Thoracic aorta (tissue), 2 donors: ENCODE measurements at places on chromosomes 1 and 21. TPM values are rescaled to one million over a fixed set of nuclear protein-coding genes. Genes with fewer than 3 reads are reported as not detected.

HCN3 gene
- 0.92 TPM for total RNA-seq

- no peak overlapping the region for H3K27ac ChIP-seq
- DNase-seq: no peak
- no peaks in the 10 kb centered on the region for H3K36me3 ChIP-seq
- no peaks in the 10 kb centered on the region for H3K27me3 ChIP-seq
- no peak overlapping the region for H3K4me3 ChIP-seq
These were observed 12.6 kb downstream of the TTC39A start for GRCh38 chr1:51317798-51318197.

GRCh38 chr21:39444421-39445180, 977 bp downstream of the LCA5L start:
- H3K4me3 ChIP-seq: peak overlapping the region; percentile 89
- H3K27me3 ChIP-seq: no peaks in the 10 kb centered on the region
- H3K4me1 ChIP-seq: peaks cover 14% of the 10 kb centered on the region
- DNase-seq: no peak
- peak overlapping the region; percentile 90 for H3K27ac ChIP-seq
- no peaks in the 10 kb centered on the region for H3K36me3 ChIP-seq

TAL1 gene
- total RNA-seq: 3.0 TPM

DNA sequence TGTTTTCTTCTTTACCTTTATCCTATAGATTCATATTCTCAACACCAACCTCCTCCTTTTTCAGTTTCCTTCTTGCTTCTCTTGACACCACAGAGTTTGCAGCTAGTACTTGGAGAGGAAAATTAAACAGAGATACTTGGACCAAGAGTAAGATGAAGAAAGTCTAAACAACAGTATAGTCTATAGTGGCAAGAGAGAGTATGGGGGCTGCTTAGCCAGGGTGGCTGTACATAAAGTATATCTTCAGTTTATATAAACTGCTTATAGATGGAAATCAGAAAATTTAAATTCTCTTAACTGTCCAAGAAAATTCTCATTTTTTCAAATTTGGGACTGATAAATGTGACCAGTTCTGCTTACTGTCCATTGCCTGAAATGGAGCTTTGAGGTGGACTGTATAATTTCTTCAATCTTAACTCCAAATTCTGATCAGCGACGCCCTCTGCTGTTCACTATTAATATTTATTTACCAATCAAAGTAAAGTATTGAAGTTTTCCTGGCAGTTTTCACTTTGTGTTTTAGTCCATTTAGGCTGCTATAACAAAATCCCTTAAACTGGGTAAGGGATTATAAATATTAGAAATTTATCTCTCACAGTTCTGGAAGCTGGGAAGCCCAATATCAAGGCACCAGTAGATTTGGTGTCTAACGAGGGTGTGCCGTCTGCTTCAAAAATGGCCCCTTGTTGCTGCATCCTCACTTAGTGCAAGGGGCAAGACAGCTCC, 14.8 kb upstream of the METTL18 start:
- no peak for DNase-seq
- H3K4me3 ChIP-seq: no peak overlapping the region
- H3K36me3 ChIP-seq: no peaks in the 10 kb centered on the region

GRCh38 chr1:222739465-222739864, 2.5 kb downstream of the FAM177B start:
- H3K4me1 ChIP-seq: no peaks in the 10 kb centered on the region
- H3K27ac ChIP-seq: no peak overlapping the region
- no peaks in the 10 kb centered on the region for H3K27me3 ChIP-seq

DNA sequence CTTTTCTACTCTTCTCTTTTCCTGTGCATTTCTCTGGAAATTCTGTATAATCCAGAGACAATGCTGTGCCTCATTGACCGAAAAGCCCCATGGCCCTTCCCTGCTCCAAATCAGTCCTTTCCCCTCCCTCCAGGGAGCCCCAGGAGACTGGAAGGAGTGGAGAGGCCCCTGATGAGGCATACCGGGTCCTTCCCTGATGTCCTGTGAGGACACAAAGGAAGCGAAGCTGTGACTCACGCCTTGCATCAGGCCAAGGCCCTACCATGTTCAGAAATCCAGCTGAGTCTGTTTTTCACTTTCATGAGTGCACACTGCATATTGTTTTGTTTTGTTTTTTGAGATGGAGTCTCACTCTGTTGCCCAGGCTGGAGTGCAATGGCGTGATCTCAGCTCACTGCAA, 38.7 kb upstream of the BECN2 start:
- H3K4me1 ChIP-seq: no peaks in the 10 kb centered on the region
- no peak overlapping the region for H3K4me3 ChIP-seq
- no peak overlapping the region for H3K27ac ChIP-seq

DNA sequence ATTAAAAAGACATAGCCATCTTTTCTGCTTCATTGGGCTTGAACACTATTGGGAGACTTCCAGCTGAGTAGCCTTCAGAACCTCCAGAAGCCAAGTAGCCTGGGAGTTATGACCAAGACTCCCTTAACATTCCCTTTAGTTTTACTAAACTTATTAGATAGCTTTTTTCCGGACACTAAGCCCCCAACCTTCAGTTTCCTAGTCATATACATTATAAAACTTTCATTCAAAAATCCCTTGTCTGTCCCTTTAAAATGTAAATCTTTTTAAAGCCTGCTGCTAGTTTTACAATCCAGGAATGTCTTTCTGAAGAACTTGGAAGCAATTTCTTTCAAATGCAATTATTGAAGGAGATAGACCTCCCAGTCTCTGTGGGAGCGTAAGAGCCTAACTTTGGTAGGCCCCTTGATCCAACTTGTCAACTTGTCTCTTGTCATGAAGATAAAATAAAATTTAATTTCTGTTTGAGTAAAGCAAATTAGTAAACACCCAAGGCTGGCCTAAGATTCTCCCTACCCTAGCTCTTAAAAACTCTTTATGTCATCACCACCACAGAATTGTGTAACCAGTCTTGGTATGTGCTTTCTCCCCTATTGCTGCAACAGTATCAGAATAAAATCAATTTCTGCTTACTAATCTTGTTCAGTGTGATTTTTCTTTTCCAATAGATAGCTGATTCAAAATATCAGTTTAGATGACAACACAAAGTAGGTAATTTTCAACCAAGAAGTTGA, 796.2 kb downstream of the PLA2G4A start:
- no peaks in the 10 kb centered on the region for H3K27me3 ChIP-seq
- H3K4me1 ChIP-seq: no peaks in the 10 kb centered on the region
- DNase-seq: no peak

GRCh38 chr1:171501305-171502024, 16.1 kb downstream of the PRRC2C start:
- DNase-seq: no peak
- H3K27me3 ChIP-seq: no peaks in the 10 kb centered on the region
- H3K4me1 ChIP-seq: peaks cover 24% of the 10 kb centered on the region

CFAP141 gene
- not detected for total RNA-seq

DNA sequence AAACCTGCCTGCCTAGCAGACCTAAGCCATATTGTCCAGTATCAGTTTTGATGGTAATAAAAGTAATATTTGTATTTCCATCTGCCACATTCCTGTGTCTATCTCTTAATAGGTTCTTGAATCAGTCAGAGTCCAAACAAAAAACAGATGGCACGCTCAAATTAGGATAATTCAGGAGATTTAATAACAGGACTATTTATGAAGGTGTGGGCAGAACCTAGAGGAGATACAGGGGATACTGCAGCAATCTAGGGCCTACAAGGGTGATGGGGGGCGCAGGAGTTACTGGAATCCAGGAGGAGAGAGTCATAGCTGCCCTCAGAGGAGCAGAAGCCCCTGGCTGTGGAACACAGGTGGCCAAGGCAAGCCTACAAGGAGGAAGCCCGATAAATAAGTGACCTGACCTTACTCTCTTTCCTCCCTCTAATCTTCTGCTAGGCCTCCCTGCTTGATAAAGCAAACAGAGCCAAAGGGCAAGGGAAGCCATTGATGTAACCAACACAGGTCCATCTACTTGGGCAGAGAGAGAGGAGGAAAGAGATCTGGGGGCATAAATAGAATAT, 11.9 kb upstream of the HYI start:
- no peak for DNase-seq
- no peaks in the 10 kb centered on the region for H3K27me3 ChIP-seq
- H3K27ac ChIP-seq: no peak overlapping the region
- H3K36me3 ChIP-seq: no peaks in the 10 kb centered on the region
- no peak overlapping the region for H3K4me3 ChIP-seq

DNA sequence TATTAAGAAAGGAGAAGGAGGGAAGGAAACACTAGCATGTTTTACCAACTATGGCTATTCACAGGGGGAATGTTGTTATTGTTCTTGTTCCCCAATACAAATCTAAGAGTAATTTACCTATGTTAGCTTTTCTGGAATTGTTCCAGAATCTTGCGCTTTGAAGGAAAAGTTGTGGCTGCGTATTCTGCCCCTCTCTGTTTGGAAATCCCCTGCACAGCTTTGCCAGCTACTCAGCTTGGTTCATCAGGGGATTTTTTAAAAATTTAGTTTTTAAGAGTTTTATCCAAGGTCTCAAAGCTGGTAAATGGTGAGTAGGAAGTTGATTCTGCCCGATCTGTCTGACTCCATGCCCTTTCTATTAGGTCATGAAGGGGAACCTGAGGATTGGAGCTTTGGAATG, 9.5 kb upstream of the IRF6 start:
- H3K36me3 ChIP-seq: no peaks in the 10 kb centered on the region
- no peak overlapping the region for H3K4me3 ChIP-seq
- no peaks in the 10 kb centered on the region for H3K4me1 ChIP-seq
- H3K27ac ChIP-seq: no peak overlapping the region
- no peaks in the 10 kb centered on the region for H3K27me3 ChIP-seq
- DNase-seq: no peak

GRCh38 chr1:225877580-225877979, 4.6 kb downstream of the TMEM63A start:
- no peak for DNase-seq
- no peaks in the 10 kb centered on the region for H3K27me3 ChIP-seq
- peak overlapping the region; percentile 51 for H3K27ac ChIP-seq
- H3K36me3 ChIP-seq: peaks cover 28% of the 10 kb centered on the region

- no peak for DNase-seq
- H3K27ac ChIP-seq: no peak overlapping the region
- H3K4me1 ChIP-seq: no peaks in the 10 kb centered on the region
- no peaks in the 10 kb centered on the region for H3K36me3 ChIP-seq
These were observed 8.5 kb downstream of the ARHGEF16 start for GRCh38 chr1:3463013-3463385.

DNA sequence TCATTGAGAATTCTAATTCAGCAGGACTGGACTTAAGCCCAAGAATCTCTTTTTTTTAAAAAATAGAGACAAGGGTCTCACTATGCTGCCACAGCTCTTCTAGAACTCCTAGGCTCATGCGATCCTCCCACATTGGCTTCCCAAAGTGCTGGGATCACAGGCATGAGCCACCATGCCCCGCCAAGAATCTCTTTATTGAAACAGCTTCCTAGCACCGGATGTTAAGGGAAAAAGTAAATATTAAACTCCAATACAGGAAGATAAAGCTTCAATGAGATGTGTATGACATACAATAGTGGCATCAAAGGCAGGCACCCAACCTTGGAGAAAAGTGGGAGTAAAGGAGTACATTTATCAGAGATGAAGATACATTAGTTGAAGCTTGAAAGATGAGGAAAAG, 25.5 kb downstream of the PUM1 start:
- no peaks in the 10 kb centered on the region for H3K36me3 ChIP-seq
- H3K27ac ChIP-seq: no peak overlapping the region
- no peak for DNase-seq
- no peak overlapping the region for H3K4me3 ChIP-seq

CCDC17 gene
- 2.2 TPM for total RNA-seq

IL12RB2 gene
- 3.1 TPM for total RNA-seq

GRCh38 chr1:55480029-55480795, 265.0 kb upstream of the USP24 start:
- no peak for DNase-seq
- no peaks in the 10 kb centered on the region for H3K27me3 ChIP-seq
- H3K4me3 ChIP-seq: no peak overlapping the region
- H3K36me3 ChIP-seq: no peaks in the 10 kb centered on the region
- H3K27ac ChIP-seq: no peak overlapping the region

FAAH gene
- 21.9 TPM for total RNA-seq

RNU1-3 gene
- under 0.01 TPM for total RNA-seq

GRCh38 chr1:113118266-113118665, 45.3 kb downstream of the LRIG2 start:
- H3K27ac ChIP-seq: no peak overlapping the region
- H3K4me1 ChIP-seq: no peaks in the 10 kb centered on the region
- no peak for DNase-seq
- H3K4me3 ChIP-seq: no peak overlapping the region

DNA sequence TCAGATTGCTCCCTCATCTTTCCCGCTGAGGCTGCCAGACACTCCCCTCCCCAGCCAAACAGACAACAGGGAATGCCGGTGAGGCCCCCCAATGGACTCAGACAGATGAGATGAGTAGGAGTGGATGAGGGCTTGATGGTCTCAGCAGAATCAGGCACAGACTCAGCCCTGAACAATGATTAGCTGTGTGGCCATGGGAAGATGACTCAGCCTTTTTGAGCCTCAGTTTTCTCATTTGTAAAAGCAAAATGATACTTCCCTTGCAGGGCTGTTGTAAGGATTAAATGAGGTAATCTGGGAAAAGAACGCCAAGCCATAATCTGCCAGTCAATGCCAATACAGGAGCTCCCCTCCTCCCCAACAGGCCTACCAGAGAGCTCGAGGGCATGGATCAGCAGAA, 12.4 kb downstream of the C1orf198 start:
- H3K27ac ChIP-seq: peak overlapping the region; percentile 82
- H3K4me3 ChIP-seq: no peak overlapping the region
- H3K27me3 ChIP-seq: no peaks in the 10 kb centered on the region
- peaks cover 84% of the 10 kb centered on the region for H3K4me1 ChIP-seq
- no peak for DNase-seq

- no peak overlapping the region for H3K4me3 ChIP-seq
- peak overlapping the region; percentile 79 for H3K27ac ChIP-seq
- no peak for DNase-seq
- no peaks in the 10 kb centered on the region for H3K36me3 ChIP-seq
- peaks cover 33% of the 10 kb centered on the region for H3K4me1 ChIP-seq
These were observed 58.3 kb downstream of the UBE2T start for GRCh38 chr1:202283379-202283844.

DNA sequence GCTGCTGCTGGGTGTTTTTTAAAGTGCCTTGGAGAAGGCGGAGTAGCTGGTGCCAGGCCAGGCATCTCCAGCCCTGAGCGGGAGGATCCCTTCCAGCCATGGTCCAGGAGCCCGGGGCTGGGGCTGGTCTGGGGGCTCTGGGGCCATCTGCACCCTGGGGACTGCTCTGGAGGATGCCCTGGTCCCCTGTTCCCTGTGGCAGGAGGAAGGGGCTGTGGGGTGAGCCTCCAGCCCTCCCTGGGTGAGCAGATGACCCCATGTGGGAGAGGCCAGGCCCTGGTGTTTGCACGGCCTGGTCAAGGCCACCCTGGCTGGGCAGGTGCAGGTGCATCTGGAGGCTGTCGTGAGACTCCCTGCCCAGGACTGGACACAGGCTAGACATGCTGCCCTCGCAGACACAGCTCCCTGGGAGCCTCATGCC, 56.7 kb downstream of the SLX9 start:
- H3K27ac ChIP-seq: no peak overlapping the region
- no peak for DNase-seq
- H3K4me3 ChIP-seq: no peak overlapping the region
- peaks cover 19% of the 10 kb centered on the region for H3K4me1 ChIP-seq
- H3K36me3 ChIP-seq: no peaks in the 10 kb centered on the region
